ENCODE measurements at places on chromosomes 13 and 19.

DNA sequence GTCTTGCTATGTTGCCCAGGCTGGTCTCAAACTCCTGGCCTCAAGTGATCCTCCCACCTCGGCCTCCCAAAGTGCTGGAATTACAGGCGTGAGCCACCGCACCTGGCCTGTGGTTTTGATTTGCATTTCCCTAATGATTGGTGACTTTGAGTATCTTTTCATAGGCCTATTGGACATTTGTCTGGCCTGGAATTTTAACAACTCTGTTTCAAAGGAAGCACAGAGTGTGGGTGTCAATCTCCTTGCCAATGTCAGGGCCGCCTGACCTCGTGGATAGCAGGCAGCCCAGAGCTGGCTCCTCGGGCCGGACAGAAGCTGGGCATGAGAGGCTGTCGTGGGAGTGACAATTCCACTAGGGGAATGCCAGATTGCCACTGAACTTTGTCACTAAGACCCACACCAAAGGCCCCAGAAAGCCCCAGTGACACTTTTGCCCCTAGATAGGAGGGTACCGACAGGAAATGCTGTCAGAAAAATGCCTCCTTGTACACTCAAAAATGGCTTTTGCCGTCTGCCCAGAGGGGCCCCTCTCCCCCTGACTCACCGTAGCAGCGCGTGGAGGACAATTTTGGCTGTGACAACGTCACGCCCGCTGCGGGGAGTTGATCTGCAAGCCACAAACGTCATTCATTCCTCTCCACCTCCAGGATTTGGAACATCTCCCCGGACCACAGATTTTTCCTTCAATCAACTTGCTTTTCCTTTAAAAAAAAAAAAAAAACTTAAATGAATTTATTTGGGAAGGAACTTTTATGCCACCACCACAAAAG is 11.7 kb upstream of the ADGRE5 start:
- DNase-seq: no peak

GRCh38 chr19:49952479-49952836 is 8.5 kb downstream of the SIGLEC11 start:
- DNase-seq: no peak

GRCh38 chr13:40644838-40645604 is 21.4 kb downstream of the FOXO1 start:
- no peak for DNase-seq

- DNase-seq: peak; percentile 95
Measured at GRCh38 chr19:46717034-46717715, at the start of gene PRKD2. PRKD2 (minus strand) TSS chr19:46717114; CDS start chr19:46716370, 744 bp downstream.

GRCh38 chr19:17026706-17027534 is at the start of gene CPAMD8:
CPAMD8 (minus strand) TSS chr19:17026810; CDS start chr19:17026642, 168 bp downstream.
- DNase-seq: no peak

DNA sequence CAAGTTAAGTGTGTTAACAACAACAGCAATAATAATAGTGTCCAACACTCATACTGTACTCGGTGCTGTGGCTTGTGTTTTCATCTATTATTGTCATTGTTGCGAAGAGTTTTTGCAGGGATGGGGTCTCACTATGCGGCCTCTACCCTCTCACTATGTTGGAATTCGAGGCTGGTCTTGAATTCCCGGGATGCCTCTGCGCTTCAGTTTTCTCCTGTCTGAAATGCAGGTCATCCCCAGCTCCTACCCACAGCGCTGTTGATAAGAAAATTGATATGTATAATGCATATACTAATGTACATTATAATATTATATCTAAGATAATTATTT is 4.9 kb upstream of the SBK3 start:
- no peak for DNase-seq

DNA sequence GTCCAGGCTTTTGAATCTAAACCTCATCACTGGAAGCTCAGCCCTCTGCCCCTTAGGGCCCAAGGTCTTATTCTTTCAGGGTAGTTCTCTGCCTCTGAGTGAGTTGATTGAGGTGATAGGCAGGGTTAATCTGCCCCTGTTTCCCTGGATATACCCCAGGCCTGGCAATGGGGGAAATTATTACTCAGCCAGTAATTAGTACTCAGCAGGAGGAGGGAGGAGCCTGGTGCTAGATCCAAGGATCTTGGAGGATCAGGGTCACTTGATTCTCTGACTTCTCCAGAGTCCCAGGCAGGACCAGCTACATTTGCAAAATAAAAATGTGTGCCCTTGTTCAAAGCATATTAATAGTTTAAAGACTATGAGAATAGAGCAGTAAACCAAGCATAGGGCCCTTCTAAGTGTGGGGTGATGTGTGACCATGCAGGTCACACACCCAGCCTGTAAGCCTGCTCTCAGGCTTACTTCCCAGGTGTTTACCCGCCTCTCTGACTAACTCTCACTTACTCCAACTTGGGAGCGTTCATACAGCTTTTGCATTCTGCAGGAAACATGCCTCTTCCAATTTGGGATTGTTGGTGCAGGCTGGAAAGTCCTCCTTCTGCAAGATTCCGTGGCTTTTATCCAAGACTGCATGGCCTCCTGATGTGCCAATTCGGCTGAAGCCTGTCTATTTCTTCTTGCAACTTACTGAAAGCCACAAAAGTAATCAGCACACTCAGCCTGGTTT is 7.9 kb upstream of the STK24 start:
- no peak for DNase-seq

- no peak for DNase-seq
Measured at GRCh38 chr13:48251611-48252081, 18.6 kb downstream of the ITM2B start.

DNA sequence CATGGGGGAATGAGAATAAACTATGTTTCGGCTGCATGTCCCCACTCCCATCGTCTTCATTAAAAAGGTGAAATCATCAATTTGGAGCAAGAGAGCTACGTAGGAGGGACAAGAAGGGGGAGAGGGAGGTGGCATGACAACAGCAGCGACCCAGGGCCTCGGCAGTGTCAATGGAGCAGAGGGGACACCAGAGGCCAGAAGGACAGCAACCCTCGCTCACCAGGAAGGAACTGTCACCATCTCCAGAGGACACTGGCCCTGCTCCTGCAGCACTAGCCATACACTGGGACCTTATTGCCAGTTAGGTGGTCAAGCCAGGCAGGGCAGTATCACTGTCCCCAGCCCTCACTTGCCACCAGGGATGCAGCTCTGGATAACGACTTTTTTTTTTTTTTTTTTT is 34.2 kb downstream of the NAXD start:
- no peak for DNase-seq

DNA sequence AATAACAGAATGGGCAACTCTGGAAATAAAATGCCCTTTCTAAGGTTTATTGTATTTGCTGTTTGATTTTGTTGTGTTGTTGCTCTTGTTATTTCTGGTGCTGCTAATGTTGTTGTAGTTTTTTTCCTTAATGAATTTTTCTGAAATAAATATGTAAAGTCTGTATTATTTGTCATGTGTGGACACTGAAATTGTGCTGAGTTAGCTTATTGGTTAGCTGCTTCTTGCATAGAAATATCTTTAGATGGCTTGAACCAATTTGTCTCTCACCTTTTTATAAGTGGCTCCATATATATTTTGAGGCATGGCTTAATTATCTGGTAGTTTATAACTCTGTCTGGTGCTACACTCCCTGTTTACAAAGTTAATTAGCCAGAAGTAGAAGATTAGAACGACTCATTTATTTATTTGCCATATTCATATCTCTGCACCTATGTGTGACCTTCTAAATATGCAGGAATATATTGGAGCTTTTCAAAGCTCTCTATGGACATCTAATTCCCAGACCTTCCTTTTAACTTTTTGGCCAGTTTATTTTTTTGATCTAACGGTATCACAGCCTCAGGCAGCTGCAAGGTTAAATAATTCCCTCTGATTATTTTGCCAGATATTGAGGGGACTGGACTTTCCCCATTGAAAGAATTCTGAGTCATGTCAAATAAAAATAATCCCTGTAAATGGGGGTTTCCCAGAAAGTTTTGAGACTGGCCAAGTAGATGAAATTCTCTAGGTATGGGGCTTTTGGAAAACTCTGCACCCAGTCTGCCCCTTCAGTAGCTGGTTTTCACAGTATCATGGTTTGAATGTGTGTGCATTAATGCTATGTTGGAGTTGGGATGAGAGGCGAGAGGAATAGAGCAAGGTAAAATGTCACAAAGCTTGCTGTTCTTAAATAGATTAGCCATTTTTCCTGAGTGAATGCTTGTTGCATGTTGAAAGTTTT is 1331.7 kb upstream of the MIR17HG start:
- no peak for DNase-seq

- DNase-seq: no peak
Measured at GRCh38 chr13:71577127-71577526, 289.9 kb downstream of the DACH1 start.

DNA sequence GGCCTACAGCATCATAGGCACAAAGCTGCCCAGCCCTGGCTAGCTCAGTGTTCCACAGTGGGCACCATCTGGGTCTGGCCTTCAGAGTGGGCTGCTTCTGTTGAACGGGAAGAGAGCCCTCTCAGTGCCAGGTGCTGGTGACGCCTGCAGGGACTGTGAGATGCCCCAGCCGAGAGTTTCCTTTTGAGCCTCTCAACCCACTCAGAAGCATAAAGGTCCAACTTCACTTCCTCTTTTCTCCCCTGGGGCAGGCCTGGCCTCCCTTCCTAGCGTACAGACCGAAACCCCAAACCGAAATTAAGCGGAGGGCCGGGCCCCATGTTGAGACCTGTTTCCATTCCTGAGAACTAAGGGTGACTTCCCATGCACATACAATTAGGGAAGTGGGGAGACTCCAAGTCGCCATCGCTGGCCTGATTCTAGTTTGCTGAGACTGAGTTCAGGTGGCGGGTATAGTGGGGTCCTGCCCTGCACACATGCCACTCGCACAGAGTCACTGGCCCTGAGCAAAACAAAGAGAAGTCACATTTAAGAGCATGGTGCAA is 6.9 kb downstream of the RAB8A start:
- no peak for DNase-seq

DNA sequence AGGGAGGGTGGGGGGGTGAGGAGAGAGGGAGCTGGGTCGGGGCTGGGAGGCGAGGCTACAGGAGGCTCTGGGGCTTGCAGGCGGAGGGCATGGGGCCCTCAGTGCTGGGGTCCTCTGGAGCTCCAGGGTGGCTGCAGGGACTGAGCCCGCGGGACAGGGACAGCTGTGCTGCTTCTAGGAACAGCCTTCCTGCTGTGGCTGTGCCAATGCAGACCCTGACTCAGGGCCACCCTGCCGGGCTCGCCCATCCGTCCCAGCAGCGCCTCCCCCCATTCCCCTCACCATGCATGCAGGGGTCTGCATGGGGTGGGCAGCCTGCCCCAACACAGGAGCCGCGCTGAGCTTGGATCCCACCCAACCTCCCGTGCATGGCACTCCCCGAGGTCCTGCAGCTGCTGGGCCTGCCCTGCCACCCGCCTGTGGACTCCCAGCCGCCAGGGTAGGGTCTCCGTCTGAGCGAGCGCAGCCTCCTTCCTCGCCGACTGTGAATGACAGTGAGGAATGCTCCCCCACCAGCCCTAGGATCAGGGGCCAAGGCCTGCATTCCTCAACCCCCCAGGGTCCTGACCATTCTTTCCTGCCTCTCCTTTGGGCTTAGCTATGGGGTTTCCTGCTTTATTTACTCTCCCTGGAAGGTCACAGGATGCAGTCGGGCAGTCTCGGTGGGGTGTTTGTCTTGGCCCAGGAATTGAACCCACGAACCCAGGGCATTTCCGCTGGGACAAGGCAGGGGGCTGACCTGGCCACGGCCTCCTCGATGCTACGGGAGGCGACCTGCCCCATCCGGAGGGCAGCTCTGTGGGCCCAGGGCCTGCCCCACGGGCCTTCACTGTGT is 23.4 kb downstream of the CEBPG start:
- no peak for DNase-seq

GRCh38 chr13:50893211-50893852 is 16.3 kb upstream of the RNASEH2B start:
- no peak for DNase-seq

- DNase-seq: no peak
Measured at GRCh38 chr13:93407551-93407950, 180.9 kb downstream of the GPC6 start.

DNA sequence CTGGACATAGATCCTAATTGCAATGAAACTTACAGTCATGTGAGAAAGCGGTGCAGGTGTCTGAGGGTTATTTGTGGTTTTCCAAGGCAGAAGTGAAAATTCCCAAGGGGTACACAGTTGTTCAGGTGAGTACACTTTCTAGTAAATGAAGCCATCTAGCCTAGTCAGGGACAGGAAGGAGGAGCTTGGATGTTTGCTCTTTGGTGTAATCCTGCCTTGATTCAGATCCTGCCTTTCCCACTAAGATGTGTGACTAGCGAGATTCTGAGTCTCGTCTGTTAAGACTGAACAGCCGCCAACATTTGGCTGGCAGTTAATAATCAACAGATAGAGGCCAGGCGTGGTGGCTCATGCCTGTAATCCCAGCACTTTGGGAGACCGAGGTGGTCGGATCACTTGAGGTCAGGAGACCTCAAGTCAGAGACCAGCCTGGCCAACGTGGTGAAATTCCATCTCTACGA is 2.5 kb downstream of the RPS9 start:
- DNase-seq: no peak

- DNase-seq: no peak
Measured at GRCh38 chr13:30314069-30314468, 6.7 kb upstream of the KATNAL1 start.

GRCh38 chr19:28612275-28612769 is 600.6 kb downstream of the UQCRFS1 start:
- DNase-seq: no peak

- DNase-seq: peak; percentile 67
Measured at GRCh38 chr19:3471954-3472655, 8.2 kb downstream of the SMIM24 start.

- DNase-seq: no peak
Measured at GRCh38 chr19:45878043-45878794, 7.7 kb downstream of the IRF2BP1 start.

DNA sequence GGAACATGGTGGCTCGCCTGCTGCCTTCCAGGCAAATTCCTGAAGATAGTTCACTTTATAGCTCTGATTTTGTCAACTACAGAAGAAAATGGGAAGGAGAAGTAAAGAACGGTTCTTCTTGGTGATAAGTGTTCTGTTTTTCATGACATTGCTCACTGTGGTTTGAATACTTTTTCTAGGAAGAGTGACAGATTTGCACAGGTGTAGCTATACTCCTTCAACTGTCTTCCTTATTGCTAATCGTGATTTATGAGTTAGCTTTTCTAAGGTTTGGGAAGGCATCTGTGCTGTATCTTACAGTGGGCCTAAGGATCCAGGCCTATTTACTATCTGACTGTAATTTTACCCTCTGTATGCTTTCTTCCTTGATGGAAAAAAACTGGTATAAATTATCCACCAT is 405.6 kb downstream of the NDFIP2 start:
- DNase-seq: no peak

DNA sequence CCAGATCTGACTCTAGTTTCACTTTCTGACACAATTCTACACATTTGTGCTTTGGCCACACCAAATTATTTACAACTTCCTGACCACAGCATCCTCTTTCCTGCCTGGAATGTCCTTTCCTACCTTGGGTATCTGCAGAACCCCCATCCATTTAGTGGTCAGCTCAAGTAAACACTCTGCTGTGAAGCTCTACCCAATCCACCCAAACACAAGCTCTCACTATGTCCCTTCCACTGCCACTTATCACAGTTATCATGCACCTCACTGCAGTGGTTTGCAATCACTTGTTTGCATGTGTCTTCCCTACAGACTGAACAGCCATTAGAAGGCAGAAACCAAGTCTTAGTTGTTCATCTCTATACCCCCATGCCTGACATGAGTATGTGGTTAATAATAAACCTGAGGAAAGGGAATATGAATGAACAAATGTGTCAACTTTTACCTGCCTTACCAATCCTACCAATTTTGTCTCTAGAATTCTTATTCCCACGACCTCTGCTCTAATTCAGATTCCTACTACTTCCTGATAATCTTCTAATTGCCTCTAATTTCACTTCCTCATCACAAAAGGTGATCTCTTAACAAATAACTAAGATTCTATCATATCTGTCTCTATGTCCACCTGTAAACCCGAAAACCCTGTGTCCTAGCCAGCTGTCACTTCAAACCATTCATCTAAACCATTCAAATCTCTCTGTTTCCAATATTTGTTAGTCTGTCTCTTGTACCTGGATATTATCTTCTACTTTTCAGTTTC is 25.1 kb downstream of the LNX2 start:
- no peak for DNase-seq
